Left renal cortex interstitium (tissue), 4 donors: ENCODE measurements at places on chromosomes 5 and 9.
A peak's percentile ranks its signal among the peaks of the same experiment; 100 is the strongest.

- DNase-seq, result no peak
Measured at GRCh38 chr5:50744776-50745175, 78.3 kb downstream of the PARP8 start.

- no peak for DNase-seq
Measured at GRCh38 chr5:164868761-164869160, 1363.3 kb downstream of the MAT2B start.

GRCh38 chr9:129237164-129237611, 59.1 kb upstream of the IER5L start:
- no peak for DNase-seq

DNA sequence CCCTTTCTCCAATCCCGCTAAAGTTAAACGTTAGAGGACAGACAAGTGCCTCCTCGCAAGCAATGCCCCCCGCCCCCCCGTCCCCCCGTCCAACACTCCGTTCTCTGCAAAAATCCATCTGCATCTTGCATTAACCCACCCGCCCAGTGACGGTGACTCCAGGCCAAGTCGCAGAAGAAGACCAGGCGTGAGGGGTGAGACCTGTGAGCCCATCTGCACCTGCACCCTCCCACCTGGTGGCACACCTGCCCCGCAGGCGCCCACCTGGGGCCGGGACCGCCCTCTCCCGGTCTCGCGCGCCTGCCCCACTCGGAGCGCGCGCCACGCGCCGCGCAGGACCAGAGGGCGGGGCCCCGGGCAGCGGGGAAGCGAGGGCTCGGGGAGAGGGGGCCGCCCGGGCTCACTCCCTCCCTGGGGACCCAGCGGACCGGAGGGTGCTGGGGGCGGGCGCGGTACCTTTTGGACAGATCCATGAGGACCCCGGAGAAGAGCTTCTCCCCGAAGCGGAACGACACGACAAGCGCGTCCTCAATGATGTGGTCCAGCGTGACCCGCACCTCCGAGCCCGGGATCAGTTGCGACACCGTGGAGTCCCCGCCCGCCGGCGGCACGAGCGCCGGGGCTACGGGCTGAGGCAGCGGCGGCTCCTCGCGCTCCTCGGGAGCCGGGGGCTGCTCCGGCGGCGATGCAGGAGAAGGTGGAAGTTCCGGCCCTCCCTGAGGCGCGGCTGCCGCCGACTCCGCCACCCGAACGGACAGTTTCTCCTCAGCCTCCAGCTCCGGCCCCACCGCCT, 705 bp downstream of the PWWP2A start:
- peak; percentile 13 for DNase-seq

DNA sequence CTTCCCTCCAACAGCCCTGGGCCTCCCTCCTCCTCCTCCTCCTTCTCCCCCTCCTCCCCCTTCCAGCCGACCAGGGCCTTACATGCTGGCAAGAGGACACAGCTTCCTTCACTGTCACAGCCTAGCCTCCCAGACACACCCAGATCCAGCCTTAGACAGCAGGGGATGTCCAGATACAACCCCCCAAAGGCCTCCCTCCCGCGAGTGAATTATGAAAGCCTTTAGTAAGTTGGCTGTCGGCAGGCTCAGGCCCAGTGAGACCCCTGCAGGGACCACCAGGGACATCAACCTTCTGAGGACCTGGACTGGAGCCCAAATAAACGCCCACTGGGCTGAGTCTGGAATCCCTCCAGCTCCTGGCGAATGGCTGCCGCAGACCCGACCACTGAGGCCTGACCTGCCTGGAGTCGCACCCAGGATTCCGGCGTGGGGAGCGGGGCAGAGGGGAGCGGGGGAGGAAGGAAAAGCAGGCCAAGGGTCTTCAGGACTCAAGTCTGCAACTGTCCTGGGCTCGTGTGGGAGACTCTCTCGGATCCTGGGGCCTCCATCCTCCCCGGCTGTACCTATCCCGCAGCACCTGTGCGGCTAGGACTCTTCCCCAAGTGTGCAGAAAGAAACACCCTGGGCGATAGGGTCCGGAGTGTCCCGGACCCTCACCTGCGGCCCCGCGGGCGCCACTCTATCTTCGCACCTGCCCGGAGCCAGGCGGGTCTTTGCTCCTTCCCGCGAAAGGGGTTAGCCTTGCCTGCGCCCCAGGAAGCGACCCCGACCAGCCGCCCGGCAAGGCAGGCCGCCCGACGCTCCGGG, 705 bp downstream of the SEPTIN8 start:
- DNase-seq, result no peak

GRCh38 chr9:92522983-92523970, 12.5 kb downstream of the ECM2 start:
- no peak for DNase-seq

DNA sequence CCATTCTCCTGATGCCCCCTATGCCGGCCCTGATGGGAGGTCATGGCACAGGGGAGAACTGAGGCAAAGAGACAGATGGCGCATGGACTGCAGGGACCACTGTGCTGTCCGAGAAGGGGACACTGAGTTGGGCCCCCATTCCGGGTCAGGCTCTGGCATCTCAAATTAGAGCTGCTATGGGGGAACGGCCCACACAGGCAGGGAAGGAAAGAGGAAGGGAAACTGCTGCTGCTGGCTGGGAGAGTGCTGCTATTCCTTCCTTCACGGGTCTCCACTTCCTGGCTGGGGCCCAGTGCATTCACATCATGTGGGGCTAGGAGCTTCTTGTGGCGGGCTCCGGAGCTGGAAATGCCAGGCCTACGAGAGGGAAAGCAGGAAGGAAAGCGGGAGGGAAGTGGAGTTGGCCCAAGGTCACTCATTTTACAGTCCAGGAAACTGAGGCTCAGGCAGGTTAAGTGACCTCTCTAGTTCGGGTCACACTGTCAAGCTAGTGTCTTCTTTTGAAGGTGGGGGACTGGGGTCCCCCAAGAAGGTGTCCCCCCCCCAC, 1.3 kb upstream of the CARD19 start:
- no peak for DNase-seq

DNA sequence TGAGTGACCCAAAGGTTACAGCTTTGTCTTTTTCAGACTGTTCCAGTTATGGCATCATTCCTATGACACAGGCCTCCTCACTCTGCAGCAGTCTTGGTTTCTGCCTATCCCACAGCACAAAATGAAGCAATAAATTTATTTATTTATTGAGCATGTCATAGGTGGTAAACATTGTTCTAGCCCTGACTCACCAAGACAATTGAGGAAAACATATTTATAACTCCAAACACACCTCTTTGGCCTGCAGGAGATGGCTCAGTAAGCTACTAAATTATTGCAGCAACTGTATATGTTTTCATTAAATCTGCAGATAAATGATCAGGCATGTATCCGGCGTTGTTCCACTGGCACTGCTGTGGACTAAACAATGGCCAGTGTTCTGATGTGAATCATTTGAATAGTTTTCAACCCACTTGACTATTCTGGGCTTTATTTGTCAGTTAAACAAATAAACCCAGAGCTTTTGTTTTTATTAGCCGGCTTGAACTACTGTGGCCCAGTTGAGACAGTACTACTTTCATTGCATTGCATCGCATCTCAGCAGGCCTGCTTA, 83.2 kb downstream of the FOXD1 start:
- no peak for DNase-seq

GRCh38 chr9:81969971-81970370, 18.6 kb upstream of the SPATA31D1 start:
- no peak for DNase-seq

DNA sequence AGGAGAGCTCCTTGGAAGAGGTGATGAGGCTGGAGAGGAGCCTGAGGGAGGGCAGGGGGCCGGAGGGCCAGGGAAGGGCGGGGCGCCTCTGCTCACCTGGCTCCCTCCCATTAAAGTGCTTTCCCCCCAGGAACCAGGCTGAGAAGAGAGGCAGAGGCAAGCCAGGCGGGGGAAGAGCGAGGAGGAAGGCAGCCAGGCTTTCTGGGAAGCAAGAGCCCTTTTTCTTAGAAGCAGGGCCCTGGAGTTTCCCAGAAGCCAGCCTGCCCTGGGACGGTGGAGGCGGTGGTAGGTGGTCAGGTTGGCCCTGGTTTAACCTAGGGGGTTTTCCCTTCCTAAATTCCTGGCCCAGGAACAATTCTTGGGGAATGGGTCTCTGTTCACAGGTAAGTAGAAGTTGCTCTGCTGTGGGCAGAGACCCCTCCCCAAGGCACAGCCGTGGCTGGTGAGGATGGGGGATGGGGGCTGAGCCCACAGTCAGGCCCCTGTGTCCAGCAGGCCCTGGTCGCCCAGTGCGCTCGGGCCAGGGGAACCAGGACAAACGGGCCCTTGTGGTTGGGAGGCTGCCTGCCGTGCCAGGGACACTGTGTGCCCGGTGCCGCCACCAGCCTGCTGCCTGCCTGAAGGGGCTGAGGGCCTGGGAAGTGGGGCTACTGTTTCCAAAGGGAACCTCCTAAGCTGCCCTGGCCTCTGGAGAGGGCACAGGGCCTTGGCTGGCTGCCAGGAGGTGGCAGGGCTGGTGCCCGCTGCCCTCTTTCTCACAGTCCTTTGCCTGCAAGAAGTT, 16.6 kb upstream of the RALGDS start:
- no peak for DNase-seq

GRCh38 chr5:55226027-55226933, 835 bp downstream of the MCIDAS start:
- DNase-seq, result no peak

DNA sequence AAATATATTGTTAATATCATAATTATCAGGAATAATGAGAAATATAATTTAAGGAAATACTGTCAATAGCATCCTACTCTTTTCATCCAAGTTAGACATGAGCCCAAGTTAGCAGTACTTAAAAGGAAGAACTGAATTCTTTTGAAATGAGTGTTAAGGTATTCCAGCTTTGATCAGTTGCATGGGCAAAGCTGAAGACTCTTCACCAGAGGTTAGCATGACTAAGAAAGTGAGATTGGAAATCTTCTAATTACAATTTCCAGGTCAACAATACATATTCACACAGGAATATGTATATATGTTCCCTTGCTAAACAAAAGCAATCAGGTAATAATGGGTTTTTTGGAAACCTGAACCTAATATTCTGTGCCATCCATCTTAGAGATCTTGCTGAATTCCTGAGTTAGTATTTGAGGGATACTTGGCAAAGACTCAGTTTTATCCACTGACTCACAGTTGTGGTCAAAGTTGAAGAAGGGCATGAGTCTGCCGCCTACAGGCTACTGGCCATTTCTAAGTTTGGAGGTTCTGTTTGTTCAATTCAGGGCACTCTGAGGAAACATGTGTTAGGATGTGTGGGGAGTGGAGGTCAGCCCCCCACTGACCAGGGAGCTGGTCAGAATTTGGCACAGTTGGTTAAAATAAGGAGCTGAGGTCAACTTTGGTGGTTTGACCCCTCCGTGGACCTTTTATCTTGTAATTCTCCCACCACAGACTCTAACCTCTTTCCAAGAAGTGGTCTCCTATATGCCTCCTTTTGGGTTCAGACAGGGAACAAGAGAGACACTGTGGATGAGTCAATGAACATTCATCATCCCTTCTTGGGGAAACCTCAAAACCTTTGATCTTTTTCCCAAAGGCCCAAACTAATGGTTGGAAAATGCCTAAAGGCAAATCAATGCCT, 118.3 kb downstream of the PIK3R1 start:
- DNase-seq, result no peak

- no peak for DNase-seq
Measured at GRCh38 chr5:52837068-52837467, 49.4 kb downstream of the ITGA1 start.

- no peak for DNase-seq
Measured at GRCh38 chr9:83714329-83714728, 6.6 kb upstream of the UBQLN1 start.

- no peak for DNase-seq
Measured at GRCh38 chr9:79809316-79809876, 237.6 kb downstream of the TLE4 start.

DNA sequence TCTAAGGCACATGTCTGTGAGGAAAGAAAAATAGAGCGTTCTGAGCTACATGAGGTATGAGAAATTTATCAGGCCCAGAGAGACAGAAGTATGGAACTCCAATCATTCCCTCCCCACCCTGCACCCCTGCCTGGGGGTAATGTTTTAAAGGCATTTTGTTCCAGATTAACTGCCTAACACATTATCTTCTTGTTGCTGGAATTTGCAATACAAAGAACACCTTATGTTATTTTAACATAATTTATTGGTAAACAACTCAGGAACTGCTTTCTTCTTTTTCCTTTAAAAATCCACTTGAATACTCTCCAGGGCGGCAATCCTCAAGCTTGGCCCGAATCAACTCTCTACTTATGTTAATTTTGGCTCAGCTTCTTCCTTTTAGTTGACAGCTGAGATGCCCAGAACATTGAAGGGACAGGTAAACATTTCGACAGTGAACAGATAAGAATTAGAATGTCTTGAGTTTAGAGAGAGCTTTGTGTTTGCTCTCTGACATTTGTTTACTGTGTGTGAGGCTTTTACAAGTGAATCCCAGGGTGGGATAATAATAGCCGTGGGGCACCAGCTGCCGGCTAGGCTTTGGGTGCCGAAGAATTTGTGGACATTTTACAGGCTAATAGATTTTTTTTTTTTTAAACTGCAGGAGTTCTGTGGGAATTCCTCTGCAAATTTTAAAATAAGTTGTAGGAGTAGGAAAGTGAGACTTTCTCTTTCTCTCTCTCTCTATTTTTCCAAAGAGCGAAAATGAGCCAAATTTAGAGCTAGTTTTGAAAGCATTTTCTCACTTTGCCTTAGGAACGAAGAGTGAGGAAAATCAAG, 96.4 kb upstream of the TAF11L2 start:
- no peak for DNase-seq

DNA sequence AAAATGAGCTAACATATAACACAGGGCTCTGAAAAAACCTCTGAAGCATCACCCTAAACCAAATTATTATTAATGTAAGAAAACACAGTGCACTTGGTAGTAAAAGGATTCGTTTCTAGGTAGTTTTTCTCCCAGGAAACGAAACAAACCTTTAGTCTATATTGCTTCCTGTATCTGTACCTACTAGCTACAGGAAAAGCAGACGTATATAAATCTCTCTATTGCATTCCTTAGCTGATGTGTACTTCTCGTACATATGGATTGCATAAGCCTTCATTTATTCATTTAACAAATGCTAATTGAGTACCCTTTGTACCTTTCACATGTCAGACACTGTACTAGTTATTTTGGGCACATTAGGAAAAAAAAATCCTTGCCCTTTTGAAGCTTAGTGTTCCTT, 85.0 kb upstream of the RASA1 start:
- no peak for DNase-seq

DNA sequence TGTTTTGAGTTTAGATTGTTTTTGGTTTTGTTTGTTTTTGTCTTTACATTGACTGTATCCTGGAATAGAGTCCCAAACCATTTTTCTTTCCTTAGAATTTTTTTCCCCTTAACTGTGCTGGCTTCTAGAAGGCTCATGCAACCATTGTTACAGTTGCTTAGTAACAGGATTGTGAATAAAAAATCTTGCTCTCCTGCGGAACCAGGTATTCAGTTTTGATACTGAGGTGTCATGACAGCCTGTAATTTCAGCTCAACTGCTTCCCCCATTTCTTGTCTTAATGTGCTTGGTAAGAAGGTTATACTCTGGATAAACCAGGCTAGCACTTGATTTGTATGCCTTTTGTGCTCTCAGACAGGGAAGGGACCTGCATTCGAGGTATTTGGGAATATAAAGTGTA, 42.1 kb downstream of the FOCAD start:
- no peak for DNase-seq
